ENCODE measurements at places on chromosomes 4 and X.

DNA sequence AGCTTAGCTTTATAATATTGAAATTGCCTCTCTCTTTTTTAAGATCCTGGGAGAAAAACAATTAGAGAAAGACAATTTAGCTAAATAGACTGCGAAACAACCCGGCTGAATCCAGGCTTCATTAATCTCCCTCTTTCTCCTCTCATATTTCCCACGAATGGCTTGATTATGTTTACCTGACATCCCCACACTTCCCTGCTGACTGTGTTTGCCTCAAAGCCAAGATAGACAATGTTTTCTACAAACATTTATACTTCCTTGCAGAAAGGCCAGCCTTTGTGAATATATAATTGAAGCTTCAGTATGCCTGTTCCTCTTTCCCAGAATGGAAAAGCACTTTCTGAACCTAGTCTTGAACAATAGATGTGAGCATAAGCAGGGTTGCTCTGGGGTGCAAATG, 566.8 kb downstream of the PDHA2 start:
- no peak for DNase-seq

GRCh38 chr4:102326951-102327350, 18.3 kb downstream of the SLC39A8 start:
- no peak for DNase-seq

DNA sequence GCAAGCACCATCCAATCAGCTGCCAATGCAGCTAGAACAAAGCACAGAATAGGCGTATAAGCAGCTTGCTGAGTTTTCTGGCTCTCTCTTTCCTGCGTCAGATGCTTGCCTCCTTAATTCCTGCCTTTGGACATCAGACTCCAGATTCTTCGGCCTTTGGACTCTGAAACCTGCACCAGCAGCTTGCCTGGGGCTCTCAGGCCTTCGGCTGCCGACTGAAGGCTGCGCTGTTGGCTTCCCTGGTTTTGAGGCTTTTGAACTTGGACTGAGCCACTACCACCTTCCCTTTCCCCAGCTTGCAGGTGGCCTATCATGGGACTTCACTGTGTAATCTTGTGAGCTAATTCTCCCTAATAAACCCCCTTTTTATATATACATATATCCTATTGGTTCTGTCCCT, 6.1 kb downstream of the TMEM192 start:
- no peak for DNase-seq

- no peak for DNase-seq
Measured at GRCh38 chrX:93673869-93674271, at the start of gene FAM133A. TSS of gene FAM133A (plus strand) at chrX:93674206. CDS start at chrX:93709420, 35,214 bp downstream.

DNA sequence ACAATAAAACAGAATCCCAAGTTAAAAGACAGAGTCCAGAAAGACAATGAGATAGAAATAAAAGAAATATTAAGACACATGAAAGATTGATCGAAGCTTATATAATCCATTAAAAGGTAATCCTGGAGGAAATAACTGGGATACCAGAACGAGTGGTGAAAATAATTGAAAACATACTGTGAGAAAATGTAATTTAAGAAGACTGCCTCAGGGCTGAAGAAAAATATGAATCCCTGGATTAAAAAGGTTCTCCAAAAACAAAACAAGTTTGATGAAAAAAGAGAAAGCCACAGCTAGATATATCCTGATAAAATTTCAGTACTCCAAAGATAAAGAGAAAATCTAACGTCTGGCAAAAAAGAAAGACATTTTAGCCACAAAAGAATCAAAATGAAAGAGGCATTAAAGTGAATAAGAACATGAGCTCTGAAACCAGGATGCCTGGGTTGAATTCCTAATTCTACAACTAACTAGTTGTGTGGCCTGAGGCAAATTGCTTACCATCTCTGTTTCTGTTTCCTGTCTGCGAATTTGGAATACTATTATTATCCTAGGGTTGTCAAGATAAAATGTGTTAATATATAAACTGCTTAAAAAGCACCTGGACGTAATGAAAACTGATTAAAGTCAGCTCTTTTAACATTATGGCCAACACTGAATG, 5.5 kb downstream of the DDX60L start:
- DNase-seq, result no peak

Measured in stimulated activated CD8-positive, alpha-beta memory T cell treated with anti-CD3 and anti-CD28 coated beads, Interleukin-7, amount 100 ng/mL, for 1 hour (primary cell).